T-helper 1 cell (primary cell): ENCODE measurements at places on chromosomes 1 and 21.
A peak's percentile ranks its signal among the peaks of the same experiment; 100 is the strongest.

DNA sequence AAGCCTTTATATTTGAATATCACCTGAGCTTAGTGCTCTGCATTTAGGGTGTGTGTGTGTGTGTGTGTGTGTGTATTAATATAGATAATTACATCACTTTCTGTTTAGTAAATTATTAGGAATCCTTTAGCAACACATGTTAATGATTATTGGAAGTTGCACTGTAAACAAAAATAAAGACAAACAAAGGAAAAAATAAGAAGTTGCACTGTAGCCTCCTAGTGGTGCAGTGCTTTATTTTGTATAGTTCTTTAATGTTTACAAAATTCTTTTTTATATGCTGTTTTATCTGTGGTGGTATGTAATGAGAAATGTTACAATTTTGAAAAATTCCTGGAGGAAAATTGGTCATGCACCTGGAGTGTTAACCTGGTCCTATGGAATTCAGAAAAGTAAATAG lies 69.2 kb downstream of the UBE4B start:
- no peak for DNase-seq

GRCh38 chr1:231183639-231184590 lies 22.1 kb downstream of the TRIM67 start:
- DNase-seq: no peak

DNA sequence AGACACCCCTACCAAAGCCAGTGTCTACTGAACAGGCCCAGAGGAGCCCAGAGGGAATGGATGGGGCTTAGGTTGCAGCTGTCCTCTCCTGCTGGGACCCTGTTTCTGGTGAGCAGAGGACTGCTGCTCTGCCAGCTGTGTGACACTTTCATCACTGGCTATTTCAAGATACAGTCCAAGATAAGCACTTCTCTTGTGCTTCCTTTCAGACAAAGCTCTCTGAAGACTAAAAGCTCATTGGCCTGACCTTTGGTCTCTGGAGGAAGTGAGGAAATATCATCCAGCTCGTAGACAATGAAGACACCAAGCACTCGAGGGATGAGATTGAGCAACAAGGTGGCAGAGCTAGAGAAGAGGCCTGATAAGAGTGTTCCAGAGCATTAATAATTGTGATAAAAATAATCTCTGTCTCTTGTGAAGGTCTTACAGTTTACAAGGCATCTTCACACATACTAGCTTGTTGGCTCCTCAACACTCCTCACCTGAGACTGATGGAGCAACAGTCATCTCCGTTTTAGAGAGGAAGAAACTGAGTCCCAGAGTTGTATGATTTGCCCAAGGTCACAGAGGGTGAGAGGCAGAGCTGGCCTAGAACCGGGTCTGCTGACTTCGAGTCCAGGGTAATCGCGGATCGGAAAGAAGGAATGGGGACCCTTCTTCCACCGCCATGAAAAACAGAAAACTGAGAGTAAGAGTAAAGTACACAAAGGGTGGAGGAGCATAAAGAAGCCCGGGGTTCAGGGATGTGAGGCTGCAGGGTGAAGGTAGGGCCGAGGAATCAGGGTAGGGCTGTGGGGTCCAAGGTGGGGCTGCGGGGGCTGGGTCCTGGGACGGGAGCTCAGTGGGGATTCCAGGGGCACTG lies 666 bp downstream of the PAFAH2 start:
- DNase-seq: peak; percentile 55

- no peak for DNase-seq
Measured at GRCh38 chr1:199272139-199272544, 633.3 kb downstream of the PTPRC start.

GRCh38 chr1:116232989-116233514 lies 121.9 kb downstream of the MAB21L3 start:
- DNase-seq: peak; percentile 11

DNA sequence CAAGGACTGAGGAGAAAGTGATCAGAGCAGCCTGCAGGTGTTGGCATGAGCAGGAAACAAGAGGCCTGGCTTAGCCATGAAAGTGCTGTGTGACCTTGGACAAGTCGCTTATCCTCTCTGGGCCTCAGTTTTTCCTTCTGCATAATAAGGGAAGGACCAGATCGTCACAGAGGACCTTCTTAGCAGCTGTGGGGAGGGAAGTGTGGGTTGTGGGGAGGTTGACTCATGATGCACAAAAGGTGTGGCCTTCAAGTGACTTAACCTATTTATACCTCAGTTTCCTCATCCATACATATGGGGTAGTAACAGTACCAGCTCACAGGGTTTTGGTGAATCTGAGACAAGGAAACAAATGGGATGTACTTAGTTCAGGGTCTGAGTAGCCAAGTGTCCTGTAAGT lies 658.8 kb downstream of the MATN1 start:
- DNase-seq: no peak

DNA sequence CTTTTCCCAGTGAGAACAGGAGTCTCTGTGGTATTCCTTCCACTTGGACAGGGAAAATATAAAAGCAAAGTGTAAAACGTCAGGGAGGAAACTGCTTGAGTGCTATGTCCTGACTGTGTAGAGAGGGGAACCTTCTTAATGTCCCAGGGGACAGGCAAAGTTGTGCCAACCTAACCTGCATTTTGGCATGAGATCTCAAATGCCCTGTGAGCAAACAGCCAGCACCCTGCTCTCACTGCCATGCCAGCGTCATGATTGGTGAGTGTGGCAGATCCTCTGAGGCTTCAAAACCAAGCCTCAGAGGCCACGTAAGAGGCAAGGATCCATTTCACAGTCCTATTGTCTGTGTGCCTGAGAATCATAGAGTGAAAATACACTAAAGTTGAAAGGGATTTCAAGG lies 49.7 kb upstream of the RAP1A start:
- DNase-seq: no peak

DNA sequence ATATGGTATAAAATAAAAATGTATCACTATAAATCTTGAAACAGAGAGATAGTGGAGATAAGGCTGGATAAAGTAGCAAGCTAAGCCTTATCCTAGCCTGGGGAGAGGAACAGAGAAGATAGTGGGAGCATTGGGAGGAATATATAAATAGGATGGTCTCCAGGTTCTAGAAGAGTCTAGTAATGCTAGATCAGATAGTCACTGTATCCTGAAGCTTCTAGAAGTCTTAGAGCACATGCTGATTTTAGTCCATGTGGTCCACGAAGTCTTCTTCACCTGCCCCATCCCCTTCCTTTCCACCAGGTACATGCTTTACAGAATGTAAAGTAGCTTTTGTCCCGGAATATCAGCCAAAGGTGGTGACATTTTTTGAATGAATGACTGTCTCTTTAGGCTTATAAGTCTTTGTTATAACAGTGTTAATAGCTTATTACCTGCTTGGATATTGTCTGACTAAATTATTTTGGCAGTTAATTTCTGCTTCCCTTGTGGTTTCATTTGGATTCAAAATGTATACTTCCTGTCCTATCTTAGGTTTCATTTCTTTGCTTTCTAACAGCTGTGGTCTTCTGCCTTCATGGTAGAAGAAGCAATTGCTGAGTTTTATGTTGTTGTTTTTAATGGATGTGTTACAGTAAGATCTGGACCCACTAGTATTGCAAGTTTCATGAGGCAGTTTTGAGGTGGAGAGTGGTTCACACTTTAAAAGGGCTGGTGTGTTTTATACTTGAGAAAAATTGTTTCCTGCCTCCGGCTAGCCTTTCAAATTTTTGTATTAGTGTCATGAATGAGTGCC lies 5.9 kb downstream of the SMG7 start:
- no peak for DNase-seq

DNA sequence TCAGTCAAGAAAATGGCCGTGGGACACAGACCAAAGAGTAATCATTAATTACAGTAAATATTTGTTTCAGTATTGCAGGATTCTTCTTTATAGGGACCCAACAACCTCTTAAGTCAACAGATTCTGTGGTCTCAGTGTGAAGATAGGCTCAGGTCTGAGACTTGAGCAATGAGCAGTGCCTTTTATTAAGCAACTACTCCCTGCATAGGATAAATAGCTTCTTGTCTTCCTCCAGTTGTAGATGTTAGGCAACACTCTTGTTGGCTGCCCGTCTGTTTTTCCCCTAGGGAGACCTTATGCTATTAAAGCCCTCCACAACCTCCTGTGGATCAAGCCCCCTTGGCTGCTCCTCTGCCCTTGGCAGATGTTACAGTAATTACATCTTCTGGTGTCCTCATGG lies 1.8 kb upstream of the OMA1 start:
- no peak for DNase-seq

DNA sequence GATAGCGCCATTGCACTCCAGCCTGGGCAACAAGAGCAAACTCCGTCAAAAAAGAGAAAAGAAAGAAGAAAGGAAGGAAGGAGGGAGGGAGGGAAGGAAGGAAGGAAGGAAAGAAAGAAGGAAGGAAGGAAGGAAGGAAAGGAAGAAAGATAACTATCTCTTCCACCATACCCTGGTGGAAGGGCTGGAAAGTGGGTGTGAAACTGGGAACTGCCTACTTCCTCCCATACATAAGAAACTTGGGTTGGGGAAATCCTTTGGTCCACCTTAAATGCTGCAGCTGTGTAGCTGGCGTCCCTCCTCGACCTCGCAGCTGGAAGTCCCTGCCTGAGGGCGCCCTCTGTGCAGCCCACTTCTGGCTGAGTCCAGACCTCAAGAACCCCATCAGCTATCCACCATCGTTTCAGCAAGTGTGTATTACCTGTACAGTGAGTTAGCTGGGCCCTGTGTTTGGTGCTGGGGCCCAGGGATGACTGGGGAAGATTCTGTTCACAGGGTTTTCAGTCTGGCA lies 4.6 kb upstream of the FAM167B start:
- DNase-seq: no peak

DNA sequence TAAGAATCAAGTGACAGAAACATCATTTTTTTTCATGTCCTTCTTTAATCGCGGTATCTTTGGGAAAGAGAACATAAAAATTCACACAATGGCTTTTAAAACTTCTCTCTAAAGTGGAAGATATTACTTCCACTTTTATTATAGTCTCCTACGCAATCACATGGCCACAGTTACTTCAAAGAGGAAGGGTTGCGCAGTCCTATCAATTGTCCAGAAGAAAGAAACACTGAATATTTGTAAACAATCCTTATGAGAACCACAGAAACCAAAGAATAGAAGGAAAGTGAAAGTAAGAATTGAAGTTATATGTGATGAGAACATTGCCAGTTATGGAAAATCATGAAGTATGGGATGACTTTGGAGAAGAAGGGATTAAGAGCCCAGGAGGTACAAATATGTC lies 32.6 kb downstream of the CFH start:
- DNase-seq: no peak

DNA sequence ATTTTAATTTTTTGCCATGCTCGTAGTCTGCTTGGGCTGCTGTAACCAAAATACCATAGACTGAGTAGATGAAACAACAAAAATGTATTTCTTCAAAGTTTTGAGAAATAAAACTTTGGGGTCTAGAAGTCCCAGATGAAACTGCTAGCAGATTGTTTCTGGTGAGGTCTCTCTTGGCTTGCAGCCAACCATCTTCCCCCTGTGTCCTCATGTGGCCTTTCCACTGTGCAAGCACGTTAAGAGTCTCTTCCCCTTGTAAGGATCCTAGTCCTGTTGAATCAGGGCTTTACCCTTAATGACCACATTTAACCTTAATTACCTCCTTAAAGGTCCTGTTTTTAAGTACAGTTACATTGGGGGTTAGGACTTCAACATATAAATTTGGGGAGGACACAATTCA lies 86.6 kb downstream of the PTBP2 start:
- DNase-seq: no peak

- no peak for DNase-seq
Measured at GRCh38 chr1:184791550-184791900, 36.9 kb upstream of the EDEM3 start.

- DNase-seq: no peak
Measured at GRCh38 chr1:213274140-213274539, 223.1 kb downstream of the RPS6KC1 start.

GRCh38 chr1:183137782-183138181 lies 48.3 kb upstream of the LAMC2 start:
- DNase-seq: no peak

DNA sequence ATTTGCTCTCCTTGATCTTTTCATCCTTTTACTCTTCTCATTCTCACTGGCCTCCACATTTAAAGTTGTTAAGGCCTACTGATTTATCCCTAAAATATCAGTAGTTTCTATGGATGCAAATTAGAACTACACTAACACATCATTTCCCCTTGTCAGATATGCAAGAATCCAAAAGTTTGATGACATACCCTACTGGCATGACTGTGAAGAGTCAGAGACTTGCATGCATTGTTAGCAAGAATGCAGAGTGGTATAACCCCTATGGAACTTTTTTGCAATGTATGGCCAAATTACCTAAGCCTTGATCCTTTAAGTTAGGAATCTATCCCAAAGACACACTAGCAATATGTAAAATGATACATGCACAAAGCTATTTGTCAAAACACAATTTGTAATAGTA lies 23.6 kb upstream of the HIVEP3 start:
- no peak for DNase-seq

DNA sequence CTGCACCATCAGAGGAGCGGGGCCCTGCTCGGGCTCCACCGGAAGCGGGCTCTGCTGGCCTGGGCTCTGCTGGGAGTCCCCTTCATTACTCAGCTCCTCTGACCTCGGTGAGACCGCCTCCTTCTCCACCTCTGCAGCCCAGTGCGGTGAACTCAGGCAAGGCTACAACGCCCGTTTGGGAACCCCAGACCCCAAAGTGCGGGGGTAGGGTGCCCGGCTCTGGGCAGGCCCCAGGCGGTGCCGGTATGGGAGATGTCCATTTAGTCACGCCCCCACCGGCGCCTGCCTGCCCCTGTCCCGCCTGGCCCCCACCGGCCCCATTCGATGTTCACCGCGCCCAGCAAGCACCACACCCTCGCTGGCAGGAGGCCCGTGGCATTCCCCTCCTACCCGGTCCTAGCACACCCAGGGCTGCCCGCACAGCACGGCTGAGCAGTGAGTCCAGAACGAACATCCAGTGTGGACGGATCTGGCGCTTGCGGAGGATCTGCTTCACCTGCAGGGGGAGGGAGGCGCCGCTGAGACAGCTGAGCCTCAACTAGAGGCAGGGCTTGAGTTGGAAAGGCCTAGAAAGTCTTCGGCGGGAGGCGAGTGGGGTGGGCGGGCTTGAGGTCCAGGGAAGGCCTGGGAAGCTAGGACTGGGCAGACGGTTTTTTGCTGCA lies 10.0 kb downstream of the MAP3K6 start:
- DNase-seq: no peak

DNA sequence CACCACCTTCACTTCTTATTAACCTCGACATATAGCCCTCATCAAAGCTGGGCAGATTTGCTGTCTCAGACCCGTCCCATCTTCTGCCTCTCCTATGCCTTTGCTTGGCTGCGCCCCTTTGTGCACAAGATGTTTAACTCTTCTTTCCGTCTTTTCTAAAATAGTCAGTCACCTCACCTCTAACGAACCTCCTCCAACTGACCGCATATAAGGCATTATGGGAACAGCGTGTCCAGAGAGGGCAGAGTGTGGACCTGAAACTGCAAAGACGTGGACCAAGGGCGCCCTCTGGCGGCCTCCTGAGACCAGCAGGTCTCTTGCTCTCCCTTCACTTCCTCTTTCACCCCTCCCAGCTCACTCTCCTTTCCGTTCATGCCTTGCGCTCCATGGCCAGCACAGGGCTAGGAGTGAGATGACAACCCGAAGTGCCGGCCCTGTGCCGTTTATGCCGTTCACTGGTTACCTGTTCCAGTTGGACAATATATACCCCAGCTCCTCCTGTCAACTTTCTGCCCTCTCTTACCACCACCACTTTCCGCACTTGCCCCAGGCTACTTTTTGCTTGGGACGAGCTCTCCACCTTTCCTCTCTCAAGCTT lies 2.5 kb upstream of the METTL25B start:
- peak; percentile 82 for DNase-seq
